ENCODE measurements at places on chromosomes 11 and 22.

- DNase-seq = no peak
Observed at GRCh38 chr22:22079404-22080148, 97.0 kb upstream of the TOP3B start.

- no peak for DNase-seq
Observed at GRCh38 chr11:77771135-77771534, 49.4 kb downstream of the RSF1 start.

- DNase-seq = no peak
Observed at GRCh38 chr11:113773092-113773415, 438 bp downstream of the ZW10 start.

DNA sequence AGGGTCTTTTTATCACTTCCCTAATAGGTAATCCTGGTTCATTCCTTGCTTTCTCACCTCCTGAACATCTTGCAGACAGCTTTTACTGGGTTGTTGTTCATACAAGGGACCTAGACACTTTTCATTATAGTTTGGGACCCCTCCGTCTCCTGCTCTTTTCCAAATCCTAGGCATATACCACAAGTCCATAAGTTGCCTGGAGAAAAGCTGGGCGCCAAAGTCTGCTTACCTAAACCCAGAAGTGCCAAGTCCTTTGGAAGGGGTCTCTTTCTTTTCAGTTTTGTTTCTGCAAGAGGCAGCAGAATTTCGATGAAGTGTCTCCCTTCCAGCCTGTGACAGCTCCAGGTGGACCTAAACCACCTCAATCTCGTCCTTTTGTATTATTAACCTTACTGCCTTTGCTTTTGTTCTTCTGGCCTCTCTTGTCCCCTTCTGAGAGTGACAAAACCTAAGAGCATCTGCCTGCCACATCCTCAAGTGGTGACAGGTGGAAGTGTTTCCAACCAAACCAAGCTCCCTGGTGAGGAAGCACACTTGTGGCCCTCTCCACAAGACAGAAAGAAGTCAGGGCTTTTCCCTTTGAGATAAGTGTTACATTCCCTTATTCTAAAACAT is 19.5 kb upstream of the P2RY6 start:
- DNase-seq = no peak

GRCh38 chr11:62477927-62478326 is 59.1 kb downstream of the SCGB1A1 start:
- no peak for DNase-seq

DNA sequence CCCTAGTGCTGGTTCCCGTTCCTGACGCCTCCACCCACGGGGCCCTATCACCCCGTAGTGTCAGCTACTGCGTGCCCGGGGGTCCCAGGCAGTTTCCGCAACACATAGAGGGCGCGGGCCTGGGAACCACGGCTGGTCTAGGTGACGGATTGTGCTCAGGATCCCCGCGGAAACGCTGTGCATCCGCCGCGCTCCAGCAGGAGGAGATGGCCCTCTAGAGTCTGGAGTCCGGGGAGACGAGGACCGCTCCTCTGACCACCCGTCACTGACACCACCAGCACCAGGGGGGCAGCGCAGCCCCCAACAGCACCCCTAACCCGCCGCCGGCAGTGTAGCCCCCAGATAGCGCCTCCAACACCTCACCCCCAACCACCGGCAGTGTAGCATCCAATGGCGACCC is 4.4 kb upstream of the RFPL3 start:
- DNase-seq = no peak

DNA sequence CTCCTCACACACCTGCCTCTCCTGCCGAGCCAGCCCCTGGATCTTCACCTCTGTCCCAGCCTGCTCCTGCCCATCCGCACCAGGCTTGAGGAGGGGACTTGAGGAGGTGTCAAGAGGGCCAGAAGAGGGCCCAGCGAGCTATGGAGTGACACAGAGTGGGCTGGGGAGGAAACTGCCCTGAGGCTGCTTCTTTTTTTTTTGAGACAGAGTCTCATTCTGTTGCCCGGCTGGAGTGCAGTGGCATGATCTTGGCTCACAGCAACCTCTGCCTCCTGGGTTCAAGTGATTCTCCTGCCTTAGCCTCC is 21.9 kb upstream of the CDON start:
- DNase-seq = no peak

DNA sequence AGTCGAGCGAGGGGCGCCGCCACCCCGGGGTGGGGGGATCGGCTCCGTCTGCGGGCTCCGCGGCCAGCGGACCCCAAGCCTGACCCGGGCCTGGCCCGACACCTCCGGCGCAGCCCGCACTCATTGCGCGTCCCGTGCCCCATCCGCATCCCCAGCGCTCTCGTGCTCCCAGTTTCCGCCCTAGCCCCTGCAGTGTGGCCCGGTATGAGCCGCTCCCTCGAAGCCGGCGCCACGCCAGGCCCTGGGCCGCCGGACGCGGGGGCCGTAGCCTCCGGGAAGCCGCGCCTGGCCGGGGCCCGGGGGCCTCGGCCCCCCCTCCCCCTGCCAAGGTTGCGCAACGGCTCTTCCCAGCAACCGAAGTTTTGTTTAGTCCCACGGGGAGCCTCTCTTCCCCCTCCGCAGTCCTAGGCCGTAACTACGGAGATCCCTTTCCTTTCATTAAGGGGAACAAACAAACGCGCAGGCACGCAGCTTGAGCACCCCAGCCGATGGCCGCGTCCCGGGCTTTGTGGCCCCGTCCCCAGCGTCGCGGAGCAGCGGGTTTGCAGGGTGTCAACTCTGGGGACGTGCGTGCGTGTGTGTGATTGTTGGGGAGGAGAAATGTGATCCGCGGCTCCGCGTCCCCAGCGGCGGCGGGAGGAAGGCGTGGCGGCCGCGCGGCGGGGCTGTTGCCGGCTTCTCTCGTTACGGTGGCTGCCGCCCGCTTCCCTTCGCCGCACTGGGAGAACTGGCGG is 883 bp downstream of the HIPK3 start:
- peak; percentile 77 for DNase-seq

GRCh38 chr11:13376838-13377237 is 86.2 kb downstream of the BTBD10 start:
- no peak for DNase-seq

DNA sequence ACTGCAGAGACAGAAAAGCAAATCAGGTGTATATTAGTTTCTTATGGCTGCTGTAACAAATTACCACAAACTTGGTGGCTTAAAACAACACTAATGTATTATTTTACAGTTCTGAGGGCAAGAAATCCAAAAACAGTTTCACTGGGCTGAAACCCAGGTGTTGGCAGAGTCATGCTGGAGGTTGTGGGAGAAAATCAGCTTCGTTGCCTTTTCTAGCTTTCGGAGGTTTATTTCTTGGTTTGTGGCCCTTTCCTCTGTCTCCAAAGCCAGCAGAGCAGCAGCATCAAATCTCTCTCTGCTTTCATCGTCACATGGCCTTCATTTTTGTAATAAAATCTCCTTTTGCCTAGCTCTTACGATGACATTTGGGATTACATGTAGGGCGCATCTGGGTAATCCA is 33.0 kb upstream of the OR6M1 start:
- DNase-seq = no peak

- no peak for DNase-seq
Observed at GRCh38 chr11:125079151-125079877, 16.2 kb downstream of the SLC37A2 start.

- DNase-seq = no peak
Observed at GRCh38 chr11:10524471-10524870, 16.5 kb downstream of the RNF141 start.

DNA sequence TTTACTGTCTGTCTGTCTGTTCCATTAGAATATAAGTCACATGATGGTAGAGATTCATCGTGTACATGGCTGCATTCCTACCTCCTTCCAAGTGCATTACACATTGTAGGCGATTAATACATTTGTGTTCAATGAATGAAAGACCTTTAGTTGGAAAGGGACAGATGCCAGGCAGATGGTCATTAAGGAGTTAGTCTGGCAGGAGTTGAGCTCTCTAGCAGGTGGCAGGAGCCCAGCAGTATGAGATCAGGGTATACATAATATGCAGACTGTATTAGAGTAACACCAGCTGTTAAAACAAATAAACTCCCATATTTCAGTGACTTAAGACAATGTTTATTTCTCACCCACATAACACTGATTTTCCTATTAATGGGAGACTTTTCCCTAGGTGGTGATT is 147.7 kb upstream of the LARGE1 start:
- DNase-seq = no peak

DNA sequence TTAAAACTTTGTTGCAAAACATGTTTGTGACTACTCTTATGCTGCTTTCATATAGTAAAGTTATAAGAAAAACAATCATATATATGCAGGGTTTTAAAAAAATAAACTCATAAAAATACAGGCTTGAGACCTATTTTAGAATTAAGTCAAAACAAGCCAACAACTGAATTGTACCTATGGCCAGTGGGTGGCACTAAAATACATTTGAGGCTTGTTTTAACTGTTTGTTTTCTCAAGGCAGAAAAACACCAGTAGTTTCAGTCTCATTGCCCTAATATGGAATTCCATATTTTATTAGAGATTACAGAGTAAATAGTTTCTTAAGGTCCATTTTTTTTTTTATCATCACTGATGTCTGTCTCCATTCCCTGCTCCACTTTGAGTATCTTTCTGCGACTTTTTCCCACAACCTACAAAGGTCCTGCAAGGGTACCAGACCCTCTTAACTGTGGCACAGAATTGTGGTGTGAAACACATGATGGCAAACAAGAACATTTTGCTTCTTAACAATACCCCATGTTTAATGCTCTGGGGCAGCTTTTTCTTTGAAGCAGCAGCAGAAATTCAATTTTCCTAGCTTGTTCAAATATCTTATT is 8.5 kb upstream of the CCDC89 start:
- peak; percentile 35 for DNase-seq

DNA sequence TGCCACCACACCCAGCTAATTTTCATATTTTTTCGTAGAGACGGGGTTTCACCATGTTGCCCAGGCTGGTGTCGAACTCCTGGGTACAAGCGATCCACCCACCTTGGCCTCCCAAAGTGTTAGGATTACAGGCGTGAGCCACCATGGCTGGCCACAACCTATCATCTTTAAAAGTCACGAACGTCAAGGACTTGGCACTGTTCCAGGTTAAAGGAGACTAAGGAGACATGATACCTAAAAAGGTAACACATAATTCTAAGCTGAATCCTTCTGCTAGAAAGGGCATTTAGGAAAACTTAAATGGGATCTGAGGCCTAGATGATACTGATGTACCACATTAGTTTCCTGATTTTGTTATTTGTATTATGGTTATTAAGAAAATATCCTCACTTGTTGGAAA is 43.3 kb upstream of the SYT9 start:
- no peak for DNase-seq

DNA sequence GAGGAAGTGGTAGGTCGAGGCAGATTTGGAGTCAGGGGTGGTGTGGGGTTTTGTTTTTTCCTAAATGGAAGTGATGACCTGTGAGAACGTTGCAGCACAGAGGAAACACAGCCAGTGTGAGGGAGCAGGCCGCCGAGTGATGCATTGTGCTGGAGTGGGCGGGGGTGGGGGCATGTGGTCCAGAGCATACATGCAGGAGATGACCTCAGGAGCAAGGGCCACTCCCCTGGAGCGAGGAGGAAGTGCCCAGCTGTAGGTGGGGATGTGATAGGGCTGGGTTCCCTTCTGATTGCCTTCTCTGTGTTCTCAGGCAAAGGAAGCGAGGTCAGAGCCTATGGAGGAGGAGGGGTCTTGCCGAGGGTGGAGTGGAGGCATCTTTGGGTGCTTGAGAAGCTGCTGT is 81.4 kb downstream of the PPP6R3 start:
- DNase-seq = no peak

GRCh38 chr22:33300165-33300564 is 242.0 kb upstream of the SYN3 start:
- no peak for DNase-seq

GRCh38 chr11:86212019-86212611 is 32.4 kb upstream of the EED start:
- DNase-seq = no peak

DNA sequence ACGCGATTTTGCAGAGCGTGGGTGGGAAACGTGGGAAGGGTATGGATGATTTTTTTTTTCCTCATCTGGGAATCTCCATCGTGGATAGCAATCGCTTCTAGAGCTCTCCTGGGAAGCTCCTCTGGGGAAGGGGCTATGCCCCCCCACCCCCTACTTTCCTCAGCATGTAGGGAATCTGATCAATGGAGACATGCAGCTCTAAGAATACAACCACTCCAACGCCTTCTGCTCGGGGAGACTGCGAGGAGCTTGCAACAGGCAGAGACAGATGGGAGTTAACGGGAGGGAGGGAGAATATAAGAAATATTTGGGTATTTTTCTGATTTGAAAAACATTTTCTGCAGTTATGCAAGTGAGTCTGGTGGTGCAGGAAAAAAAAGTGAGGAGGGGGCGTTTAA is 104.6 kb upstream of the HSD17B12 start:
- DNase-seq = no peak

- no peak for DNase-seq
Observed at GRCh38 chr11:14588681-14589080, 54.9 kb upstream of the PDE3B start.

DNA sequence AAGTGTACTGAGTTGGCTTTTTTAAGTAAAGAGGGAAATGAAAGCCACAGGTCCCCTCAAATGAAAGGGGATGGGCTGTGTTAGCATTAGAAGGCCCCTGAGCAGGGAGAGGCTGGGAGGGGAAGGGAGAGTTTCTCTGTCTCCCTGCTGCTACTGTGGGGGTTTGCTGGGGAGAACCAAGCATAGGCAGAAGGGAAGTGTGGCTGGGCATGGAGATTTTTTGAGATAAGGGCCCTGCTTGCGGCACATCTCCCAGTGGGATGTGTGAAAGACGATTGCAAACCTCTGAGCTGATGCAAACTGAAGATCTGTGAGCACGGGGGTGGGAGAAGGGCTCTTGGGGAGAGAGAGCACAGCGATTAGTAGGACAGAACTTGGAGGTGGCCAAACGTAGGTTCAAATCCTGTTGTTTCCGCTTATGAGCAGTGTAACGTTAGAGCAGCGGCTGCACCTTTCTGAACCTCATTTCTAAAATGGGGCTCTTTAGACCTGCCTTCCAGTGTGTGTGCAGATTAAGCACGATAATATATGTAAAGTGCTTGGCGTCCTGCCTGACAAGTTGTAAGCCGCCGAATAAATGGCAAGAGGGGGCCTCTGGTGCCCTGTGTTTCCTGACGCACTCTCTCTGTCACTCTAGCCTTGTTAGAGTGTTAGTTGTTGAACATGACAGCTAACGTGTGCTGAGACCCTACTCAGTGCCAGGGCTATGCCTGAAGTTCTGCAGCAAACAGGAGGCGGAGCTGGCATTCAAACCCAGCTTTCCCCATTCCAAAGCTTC is 122.3 kb downstream of the GRIK4 start:
- DNase-seq = no peak

Measured in central memory CD4-positive, alpha-beta T cell (primary cell).